ENCODE measurements at places on chromosomes 1 and 21.

- no peak for DNase-seq
Measured at GRCh38 chr21:39537571-39537970, 75.2 kb upstream of the B3GALT5 start.

DNA sequence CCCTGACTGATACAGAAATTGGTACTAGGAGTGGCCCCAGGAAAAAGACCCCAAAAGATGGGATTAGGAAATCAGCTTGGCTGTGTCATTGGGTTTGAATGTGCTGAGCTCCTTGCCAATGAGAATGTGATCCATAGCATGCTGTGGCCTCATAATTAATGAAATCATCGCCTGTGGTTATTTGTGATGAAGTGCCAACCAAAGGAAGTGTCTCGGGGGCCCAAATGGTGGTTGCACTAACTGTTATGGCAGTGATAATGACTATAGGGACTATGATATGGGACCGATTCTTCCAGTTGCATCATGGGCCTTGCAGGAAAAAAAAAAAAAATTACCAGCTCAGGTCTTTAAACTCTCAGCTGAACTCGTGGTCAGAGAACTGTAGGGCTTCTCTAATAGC lies 15.4 kb upstream of the ZDHHC18 start:
- DNase-seq = no peak

GRCh38 chr1:66711420-66711819 lies 40.8 kb upstream of the DYNLT5 start:
- no peak for DNase-seq

- no peak for DNase-seq
Measured at GRCh38 chr21:38337793-38338192, 81.0 kb downstream of the KCNJ15 start.

DNA sequence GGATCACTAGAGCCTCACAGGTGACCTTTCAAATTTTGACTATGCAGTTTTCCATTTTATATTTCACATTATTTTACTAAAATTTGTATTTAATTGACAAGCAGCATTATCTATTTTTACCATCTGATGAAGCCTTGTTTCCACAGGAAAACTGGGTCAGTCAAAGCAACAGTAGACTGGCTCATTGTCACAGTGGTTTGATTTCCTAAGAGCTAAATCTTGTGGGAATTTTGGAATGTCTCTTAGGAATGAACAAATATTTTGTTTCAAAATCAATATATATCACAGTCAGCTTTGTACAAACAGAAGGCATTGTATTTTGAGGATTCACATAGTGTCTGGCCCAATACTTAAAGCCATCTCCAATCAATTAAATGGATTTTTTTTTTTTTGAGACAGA lies 152.6 kb upstream of the RNPC3 start:
- no peak for DNase-seq

- no peak for DNase-seq
Measured at GRCh38 chr1:14597343-14598006, 1.0 kb upstream of the KAZN start.

GRCh38 chr1:168977618-168978017 lies 128.9 kb upstream of the ATP1B1 start:
- DNase-seq = no peak

DNA sequence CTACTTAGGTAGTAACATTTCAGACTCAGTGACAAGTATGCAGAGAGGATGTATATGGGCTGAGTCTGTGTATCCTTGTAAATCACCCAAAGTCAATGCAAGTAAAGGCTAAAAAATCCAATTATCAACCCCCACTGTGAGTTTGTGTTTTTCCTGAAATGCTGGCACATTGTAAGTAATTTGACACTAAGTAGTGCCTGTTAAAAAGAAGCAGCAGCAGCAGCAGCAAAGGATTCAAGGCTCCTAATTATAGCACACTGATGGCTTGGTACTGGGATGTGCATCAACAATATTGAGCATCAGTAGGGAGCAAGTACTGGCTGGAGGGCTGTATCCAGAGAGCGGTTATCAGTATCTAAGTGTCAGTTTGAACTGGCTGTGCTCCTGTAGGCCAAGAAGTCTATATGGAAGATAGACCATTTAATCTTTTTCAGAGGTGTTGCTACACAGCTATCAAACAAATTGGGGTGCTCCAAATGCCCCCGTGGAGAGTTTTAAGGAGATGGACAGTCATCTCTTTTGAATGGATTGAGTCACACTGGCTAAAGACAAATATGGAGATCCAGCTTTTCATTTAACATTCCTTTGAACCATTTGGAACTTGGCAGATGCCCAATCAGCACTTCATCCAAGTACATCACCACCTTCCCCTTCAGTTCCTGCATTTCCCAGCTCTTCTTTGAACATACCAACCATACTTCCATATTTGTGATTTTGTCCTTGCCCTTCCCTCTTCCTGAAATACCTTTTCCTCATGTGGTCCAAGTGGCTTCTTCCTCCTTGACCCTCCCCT lies 241.2 kb upstream of the ST6GALNAC5 start:
- no peak for DNase-seq

DNA sequence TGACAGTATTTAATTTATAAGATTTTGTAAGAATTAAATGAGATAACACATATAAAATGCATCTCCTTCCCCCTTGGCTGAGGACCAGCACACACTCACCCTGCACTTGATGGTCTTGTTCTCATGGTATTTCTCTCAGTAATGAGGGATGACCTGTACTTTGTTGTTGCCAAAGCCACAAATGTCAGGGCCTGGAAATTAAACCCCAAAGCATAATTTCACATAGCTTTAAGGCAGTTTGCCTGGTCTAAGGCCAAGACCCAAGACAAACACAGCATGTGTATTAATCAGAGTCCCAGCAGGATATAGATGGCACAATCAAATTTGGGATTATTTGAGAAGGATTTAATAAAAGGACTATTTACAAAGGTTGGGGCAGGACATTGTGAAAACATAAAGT lies 48.6 kb upstream of the EPS15 start:
- DNase-seq = no peak

DNA sequence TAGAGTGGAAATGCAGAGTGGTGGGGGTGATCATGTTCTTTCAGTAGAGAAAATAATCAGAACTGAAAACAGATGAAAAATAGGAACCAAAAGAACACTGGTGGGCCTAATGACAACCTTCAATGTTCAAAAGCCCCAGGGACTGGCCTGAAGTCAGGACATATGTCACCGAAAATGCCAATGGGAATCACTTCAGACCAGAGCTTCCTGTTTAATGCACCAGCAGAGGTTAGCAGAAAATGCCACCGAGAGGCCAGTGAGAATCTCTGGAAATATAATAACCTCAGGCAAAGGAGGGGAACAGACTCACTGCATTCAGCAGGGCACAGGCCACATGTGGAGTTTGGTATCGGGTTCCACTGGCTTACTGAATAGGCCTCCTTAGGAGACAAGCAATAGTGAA lies 15.9 kb upstream of the CD58 start:
- DNase-seq = no peak

- DNase-seq = no peak
Measured at GRCh38 chr1:163928651-163929050, 606.9 kb downstream of the NUF2 start.

GRCh38 chr1:112040891-112041740 lies 51.6 kb upstream of the KCND3 start:
- no peak for DNase-seq

DNA sequence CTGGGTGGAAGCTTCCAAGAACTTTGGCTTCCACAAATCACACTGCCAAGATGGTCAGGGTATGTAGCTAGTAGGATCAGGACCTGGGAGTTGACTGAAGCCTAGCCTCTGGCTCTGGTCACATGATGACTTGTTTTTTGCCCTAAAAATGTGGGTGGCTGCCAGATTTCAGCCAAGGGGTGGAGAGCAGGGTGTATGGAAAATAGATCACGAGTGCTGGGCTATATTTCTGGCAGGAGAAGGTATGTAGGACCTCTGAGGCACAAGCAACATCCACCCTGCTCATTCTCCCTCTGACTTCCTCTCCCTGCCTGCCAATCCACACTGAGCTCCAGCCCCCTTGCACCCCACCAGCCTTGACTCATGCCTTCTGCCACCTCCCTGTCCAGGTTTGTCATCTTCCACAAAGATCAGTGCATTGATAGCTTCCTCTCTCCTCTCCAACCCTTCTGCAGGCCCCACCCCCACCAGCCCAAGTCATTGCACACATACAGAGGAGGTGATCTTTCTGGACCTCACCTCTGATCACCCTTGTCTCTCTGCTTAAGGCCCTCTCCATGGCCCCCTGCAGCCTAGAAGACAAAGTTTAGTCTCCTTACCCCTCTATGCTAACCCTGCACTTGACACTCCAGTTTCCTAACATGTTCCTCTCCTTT lies 8.3 kb upstream of the CYP4B1 start:
- no peak for DNase-seq
